ENCODE measurements at places on chromosomes 3 and 15.

DNA sequence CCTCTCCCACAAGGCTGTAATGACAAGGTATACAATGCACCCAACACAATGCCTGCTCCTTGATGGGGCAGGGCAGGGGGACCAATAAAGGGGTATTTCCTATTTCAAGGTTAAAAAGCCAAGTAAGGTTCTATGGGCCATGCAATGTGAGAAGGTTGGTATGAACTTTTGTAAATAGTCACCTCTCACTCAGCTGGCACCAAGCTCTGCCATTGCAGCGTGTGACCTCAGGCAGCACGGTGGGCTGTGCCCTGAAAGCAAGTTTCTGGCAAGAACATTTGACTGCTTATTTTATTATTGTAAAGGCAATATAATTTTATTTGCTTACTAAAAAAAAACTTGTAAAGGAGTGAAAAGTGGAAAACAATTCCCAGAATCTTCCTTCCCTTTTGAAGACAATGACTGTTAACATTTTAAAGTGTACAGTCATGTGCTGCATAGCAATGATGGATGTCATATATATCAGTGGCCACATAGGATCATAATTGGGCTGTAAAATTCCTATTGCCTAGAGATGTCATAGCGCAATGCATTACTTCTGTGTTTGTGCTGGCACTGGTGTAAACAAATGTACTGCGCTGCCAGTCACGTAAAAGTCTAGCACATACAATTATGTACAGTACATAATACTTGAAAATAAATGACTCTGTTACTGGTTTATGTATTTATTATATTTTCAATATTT lies 167.3 kb upstream of the RORA start:
- DNase-seq = no peak

DNA sequence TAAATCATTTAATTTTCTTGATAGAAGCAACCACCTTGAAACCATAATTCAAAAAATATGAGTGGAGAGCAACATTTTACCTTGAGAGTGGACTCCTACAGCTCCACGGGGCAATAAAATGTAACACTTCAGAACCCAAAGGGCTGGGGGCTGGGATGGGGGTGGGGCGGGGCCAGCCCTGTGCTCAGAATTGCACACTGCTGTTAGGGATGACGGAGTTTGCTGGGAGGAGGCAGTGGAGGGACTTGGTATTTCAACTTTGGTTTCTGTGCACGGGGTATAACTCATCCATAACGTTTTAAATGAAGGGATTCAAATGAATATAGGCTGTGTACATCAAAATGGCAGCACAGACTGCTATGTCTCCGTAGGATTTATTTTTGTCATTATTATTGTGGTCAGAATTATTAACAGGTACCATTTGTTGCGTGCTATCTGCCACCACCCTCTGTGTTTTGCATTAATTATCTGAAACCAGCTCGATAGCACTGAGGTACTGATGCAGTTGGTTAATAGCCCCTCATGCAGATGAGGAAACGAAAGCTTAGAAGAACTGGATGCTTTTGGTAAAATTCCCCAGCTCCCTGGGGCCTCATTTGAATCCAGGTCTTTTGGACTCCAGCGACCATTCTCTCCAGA lies 29.4 kb upstream of the WNT5A start:
- no peak for DNase-seq

DNA sequence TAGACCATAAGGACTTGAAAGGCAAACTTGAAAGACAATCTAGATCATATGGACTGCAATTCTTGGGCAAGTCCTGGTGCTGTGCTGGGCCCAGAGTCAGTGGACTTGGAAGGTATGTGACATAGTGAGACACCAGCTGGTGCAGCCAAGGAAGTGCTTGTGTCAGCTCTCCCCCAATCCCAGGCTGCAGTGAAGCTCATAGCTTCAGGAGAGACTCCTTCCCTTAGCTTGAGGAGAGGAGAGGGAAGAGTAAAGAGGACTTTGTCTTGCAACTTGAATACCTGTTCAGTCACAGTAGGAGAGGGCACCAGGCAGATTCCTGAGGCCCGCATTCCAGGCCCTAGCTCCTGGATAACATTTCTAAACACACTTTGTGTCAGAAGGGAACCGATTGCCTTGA lies 127.4 kb upstream of the ZPLD1 start:
- no peak for DNase-seq

DNA sequence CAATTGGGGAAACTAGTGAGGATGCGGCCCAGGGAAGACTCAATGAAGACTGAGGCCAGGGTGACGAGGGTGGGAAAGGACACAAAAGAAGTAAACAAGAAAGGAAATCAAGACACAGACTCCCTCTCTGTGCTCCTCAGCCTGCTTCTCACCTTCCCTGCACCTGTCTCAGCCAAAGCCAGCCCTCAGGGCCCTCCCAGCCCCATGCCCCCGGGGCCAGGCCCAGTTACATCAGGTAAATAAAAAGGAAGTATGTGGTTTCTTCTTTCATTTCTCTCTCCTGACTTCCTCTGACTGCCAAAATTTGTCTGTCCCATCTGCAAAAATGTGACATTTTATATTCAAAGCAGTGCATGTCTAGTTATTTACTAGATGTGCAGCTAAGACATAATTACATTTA lies 328.0 kb downstream of the UACA start:
- DNase-seq = no peak

GRCh38 chr3:2392981-2393380 lies 294.3 kb downstream of the CNTN4 start:
- no peak for DNase-seq

- no peak for DNase-seq
Observed at GRCh38 chr3:29484633-29485032, 203.8 kb downstream of the RBMS3 start.

DNA sequence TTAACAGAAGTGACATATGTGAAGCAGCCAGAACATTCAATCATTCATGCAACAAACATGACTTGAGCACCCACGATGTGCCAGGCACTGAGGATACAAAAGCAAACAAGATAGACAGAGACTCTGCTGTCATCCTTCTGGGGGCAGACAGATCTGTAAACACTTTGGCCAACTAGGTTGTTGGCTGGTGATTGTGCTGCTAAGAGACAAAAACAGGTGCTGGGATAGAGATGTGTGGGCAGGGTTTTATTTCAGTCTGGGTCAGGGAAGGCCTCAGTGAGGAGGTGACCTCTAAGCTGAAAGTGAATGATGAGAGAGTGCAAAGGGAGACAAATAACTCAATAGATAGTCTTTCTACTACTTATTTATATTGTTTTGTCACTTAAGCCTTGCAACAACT lies 147.0 kb upstream of the VEPH1 start:
- DNase-seq = no peak

GRCh38 chr3:42749753-42750231 lies 23.3 kb downstream of the CCDC13 start:
- DNase-seq = no peak

DNA sequence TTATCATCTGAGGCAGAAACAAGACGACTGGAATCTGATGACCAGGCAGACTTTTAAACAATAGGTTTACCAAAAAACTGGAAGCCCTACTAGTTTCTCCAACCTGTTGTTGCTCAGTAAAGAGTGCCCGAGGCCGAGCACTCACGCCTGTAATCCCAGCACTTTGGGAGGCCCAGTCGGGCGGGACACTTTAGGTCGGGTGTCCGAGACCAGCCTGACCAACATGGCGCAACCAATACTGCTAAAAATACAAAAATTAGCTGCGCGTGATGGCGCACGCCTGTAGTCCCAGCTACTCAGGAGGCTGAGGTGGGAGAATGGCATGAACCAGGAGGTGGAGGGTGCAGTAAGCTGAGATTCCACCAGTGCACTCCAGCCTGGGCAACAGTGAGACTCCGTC lies 1.1 kb upstream of the WDR5B start:
- DNase-seq = no peak

DNA sequence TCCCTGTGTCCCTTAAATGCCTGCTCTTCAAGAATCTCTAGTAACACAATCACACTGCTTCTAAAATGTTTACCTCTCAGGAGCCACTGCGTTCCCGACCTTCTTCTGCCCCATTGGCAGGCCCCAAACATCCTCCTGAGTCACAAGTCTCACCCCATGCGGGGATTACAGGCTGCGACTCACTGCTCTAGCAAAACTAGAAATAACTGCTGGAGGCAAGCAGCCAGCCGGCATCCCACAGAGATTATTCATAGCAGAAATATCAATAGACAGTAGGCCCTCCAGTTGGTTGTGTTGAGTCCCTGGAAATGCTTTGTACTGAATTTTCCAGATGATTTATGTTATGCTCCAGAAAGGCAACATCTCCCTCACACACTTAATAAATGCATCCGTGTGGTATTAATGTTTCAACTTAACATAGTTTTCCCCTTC lies 64.8 kb downstream of the RFTN1 start:
- no peak for DNase-seq

DNA sequence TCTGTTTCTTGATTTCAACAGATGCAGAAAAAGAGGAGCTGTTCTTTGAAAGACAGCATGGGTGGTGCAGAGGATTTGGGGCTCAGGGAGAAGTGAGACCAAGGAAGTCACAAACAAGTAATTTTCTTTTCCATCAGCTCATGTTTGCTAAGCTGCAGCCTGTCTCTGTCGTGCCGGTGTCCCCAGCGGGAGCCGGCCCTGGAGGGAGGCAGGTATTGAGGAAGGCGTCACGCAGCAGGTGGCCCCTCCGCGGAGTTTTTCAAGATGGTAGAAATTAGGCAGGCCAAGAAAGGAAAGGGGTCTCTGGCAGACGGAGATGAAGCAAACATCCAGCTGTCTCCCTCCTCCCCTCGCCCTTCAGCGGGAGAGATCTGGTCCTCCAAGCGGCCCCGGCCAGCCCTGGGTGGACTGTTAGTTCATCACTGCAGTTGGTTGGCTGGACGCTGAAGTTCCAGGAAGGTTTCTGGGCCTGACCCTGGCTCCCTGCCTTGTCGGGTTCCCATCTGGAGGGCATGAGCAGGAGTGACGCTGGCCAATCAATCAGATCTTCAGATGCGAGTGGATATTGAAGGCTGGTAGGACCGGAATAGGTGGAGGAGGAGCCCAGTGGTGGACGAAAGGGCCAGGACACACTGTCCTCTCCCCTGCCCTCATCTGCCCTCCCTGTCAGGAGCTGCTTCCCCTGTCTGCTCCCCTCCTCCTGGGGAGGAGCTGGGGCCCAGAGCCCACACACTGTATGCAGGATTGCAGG lies 27.7 kb upstream of the MUC4 start:
- no peak for DNase-seq

DNA sequence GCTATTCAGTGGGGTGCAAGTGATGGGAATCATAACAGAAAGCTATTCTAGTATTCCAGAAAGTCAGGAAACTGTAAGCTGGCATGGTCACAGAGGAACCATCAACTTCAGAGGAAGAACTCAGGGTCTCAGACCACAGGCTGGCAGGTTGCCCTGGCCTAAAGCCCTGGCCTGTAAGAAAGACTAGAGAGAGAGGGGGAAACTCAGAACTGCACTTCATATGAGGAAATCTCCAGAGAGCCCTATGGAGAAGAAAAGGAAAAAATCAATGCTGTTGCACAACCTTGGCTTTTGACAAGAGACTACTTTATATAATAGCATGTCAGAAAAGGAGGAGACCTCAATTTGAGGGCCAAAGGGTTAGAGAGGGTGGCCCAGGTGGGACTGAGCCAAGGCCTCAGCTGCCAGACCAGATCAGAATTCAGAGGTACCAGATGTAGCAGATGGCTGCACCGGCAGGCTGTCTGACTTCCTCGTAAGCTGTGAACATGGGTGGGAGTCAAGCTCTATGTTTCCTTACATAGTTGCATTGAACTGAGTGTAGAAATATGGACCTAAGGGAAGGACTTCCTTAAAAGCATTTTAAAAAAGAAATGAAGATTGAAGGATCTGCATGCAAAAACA lies 333.8 kb downstream of the PDCD6IP start:
- no peak for DNase-seq

DNA sequence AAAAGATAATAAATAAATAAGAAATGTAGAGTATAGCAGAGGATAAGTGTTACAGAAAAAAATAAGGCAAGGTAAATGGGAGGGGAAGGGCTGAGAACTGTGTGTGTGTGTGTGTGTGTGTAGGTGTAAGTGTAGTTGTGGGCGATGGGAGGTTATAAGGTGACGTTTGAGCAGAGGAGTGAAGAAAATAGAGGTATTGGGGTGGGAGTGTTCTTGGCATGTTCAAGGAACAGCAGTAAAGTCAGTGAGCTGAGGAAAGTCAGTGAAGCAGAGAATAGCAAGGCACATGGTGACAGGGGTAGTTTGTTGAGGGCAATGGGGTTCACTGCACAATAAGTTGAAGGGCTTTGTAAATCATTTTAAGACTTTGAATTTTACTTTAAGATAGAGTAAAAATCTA lies 30.9 kb upstream of the ZNF148 start:
- DNase-seq = no peak

DNA sequence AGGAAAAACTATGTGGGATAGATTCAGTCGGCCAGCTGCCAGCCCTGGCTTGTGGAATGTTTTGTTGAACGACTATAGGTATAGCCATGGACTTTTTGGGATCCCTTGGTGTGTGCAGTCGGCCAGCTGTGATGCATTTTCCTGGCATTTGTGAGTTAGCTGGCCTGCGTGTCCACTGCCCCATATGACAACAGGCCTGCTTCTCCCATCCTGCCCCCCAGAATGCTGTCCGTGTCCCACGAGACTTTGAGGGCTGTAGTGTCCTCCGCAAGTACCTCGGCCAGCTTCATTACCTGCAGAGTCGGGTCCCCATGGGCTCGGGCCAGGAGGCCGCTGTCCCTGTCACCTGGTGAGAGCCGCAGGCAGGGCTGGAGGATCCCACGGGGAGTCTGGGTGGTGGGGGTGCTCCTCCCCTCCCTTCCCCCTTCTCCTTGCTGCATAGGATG lies 23.6 kb downstream of the PTPN23 start:
- no peak for DNase-seq

DNA sequence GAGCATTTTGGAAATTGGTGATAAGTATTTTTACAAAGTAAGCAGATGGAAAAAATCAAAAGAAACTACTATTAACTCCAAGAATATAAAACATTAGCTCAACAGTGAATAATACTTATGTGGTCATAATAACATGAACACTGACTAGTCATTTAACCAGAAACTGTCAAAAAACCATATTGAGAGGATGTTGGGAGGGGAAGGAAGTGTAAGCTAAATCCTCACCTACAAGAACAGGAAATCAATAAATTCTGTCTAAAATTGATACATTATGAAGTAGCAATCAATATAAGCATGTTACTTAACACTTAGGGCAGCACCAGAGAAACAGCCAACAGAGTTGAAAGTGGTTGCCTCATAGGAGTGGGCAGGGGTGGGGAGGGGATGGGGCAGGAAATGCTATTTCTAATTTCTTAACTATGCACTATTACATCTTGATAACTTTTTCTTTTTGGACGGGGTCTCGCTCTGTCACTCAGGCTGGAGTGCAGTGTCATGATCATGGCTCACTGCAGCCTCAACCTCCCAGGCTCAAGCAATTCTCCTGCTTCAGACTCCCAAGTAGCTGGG lies 41.7 kb downstream of the CCR3 start:
- no peak for DNase-seq

GRCh38 chr3:68467465-68467864 lies 464.9 kb downstream of the TAFA4 start:
- DNase-seq = no peak

- no peak for DNase-seq
Observed at GRCh38 chr3:90015688-90016356, 908.4 kb downstream of the EPHA3 start.

DNA sequence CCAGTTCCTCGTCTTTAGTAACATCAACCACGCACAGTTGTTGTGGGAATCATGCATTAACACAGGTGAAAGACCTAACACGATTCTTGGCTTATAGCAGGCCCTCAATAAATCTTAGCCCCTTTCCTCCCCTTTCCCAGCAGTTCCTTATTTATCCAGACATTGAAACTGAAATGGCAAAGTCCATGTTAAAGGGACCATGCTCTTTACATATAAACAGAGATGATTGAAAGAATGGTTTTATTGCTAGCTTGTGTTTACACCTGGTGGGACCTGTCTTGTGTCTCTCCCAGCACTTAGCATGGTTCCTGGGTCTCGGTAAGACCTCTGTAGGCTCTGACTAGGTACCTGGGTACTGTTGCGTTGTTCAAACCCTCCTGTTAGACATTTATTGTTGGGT lies 251.8 kb downstream of the LRTM1 start:
- DNase-seq = no peak

Data from stimulated activated CD8-positive, alpha-beta memory T cell treated with anti-CD3 and anti-CD28 coated beads, Interleukin-4, amount 100 ng/mL, for 4 hours (primary cell).